ENCODE measurements at places on chromosomes 3 and 15.

GRCh38 chr3:46873521-46873920 lies 4.0 kb upstream of the PTH1R start:
- DNase-seq = no peak

- DNase-seq = no peak
Observed at GRCh38 chr3:169271936-169272335, 391.6 kb downstream of the MECOM start.

- no peak for DNase-seq
Observed at GRCh38 chr3:149058198-149058597, 28.1 kb downstream of the HLTF start.

DNA sequence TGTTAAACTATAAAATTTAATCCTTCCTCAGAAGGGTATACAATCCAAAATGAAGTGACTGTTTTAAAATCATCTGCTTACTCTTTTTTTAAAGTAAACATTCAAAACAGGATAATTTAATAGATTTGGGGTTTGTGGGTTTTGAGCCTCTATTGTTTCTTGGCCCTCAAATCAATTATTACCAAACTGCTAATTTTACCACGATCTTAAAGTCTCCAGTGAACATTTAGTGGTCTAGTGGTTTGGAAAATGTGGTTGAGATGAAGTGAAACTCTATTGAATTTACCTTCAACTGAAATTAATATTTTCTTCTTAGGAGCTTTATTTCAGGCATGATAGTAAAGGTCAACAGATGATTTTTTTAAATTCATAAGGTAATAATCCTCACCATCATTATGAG lies 11.2 kb upstream of the ATP11B start:
- DNase-seq = no peak

DNA sequence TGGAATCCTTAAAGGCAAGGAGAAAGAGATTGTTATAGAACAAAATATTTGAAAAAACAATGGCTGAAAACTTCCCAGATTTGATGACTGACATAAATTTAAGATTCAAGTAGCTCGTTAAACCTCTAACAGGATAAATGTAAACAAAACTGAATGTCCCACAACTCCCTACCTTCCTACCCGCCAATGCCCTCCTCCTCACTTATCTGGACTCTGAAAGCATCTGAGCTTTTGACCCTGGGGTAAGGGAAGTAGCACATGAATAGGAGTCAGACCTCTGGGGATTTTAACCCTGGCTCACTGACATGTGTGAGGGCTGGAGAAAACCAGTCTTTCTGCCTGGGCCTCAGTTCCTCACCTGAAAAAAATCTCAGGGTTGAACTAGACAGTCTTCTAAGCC lies 26.9 kb downstream of the CYP19A1 start:
- no peak for DNase-seq

DNA sequence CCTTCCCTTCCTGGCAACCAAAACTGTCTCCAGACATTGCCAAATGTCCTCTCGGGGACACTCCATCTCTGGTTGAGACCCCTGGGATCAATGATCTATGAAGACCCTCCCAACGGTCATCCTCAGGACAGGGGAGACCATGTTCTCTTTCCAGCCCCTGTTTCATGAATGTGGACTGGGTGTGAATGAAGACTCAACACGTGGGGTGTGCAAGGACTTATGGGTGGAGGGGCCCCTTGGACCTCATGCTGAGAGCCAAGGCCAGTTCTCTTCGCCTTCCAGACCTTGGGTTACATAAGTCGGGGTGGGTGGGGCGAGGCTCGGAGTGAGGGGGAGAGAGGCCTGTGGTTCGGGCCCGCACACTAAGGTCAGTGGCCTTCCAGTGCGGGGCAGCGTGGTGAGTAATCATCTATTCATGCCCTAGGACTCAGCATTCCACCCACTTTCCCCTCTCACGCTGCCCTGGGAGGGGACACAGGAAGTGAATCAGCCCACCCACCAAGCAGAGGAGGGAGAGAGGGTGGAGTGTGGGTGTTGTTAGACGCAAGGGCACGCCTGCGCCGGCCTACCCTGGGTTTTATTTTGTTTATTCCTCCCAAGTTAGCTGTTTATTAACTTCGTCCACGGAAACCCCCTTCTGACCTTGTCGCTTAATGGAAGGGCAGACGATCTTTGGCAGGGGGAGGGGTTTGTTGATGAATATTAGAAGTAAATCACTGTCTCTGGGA lies 6.7 kb downstream of the PAQR5 start:
- no peak for DNase-seq

DNA sequence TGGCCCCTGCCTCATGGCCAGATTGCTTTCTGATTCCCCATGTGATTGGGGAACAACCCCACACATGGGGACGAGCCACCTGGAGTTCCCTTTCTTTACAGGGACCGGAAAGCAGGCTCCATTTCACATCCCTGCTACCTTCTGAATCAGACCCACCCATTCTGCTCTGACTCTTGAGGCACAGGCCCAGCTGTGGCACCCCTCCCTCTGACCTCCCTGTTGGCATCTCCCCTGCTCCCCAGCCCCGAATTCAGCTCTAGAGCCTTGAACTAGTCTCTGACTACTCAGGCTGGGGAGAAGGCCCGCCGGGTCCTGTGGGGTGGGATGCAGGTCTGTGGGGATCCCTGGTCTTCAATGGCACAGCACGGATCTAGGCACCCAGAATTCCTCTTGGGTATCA lies 12.1 kb downstream of the FAM3D start:
- no peak for DNase-seq

DNA sequence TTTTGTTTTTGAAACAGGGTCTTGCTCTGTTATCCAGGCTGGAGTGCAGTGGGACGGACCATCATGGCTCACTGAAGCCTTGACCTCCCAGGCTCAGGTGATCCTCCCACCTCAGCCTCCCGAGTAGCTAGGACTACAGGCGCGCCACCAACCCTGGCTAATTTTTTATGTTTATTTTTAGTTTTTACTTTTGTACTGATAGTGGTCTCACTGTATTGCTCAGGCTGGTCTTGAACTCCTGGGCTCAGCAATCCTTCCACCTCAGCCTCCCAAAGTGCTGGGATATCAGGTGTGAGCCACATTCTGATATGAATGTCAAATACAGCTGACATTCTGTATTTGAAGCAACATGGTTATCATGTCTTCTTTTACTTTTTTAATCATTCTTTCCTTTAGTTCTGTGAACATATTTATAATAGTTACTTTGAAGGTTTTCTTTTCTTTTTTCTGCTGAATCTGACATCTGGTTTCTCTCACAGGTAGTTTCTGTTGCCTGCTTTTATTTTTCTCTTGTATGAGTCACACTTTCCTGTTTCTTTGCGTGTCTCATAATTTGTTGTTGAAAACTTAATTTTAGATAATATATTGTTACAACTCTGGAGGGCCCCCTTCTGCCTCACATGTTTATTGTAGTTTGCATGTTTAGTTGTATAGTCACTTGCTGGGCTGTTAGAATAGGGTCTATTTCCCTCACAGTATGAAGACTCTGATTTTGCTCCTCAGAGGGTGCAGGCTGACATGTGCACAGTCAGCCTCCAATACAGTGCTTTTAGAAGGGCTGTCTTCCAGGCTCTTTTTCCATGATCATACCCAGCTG lies 8.4 kb upstream of the CNTN4 start:
- no peak for DNase-seq

GRCh38 chr3:33658621-33658990 lies 59.4 kb downstream of the CLASP2 start:
- DNase-seq = no peak

- no peak for DNase-seq
Observed at GRCh38 chr3:71984843-71985613, 200.1 kb upstream of the PROK2 start.

DNA sequence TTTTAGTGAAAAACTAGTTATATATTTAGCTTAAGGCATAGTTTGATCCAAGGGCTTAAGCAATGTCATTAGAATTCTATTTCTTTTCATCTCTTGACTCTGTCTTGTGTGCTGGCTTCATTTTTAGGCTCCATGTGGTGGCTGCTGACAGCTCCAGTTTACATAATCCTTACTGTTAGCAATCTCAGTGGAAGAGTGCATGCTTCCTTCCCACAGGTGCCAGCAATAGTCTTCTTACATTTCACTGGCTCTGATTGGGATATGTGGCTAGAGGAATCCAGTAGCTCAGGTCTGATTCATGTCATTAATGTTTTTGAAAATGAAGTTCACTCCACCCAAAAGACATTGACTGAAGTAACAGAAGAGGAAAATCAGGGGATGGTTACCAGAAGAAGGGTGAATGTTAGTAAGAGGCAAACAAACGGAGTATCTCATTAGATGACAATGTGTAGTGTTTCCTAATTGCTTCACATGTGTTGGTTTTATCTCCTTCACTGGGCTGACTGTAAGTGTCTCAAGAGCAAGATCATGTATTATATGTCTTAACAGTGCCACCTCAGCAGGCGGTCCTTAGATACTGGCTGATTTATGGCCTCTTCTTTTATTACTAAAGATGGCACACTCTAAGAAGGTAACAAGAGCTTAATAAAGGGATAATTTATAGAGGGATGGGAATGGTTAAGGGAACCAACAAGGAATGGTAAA lies 25.6 kb upstream of the TCF12 start:
- DNase-seq = no peak

DNA sequence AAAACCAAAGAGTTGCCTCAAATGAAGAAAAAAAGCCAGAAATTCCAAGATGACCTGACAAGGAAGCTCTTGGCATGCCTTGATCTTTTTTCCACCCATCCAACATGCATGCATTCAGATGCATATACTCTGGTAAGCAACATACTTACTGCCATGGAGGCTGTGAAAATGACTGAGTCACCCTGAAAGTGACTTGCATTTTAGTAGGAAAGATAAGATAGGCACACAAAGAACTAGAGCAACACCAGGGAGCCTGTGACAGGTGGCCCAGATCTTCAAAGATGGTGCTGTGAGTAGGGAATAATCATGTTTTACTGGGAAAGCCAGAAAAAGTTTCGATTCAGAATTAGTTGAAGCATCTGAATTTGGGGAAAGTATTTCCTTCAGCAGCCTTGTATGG lies 185.1 kb upstream of the SLCO3A1 start:
- DNase-seq = no peak

DNA sequence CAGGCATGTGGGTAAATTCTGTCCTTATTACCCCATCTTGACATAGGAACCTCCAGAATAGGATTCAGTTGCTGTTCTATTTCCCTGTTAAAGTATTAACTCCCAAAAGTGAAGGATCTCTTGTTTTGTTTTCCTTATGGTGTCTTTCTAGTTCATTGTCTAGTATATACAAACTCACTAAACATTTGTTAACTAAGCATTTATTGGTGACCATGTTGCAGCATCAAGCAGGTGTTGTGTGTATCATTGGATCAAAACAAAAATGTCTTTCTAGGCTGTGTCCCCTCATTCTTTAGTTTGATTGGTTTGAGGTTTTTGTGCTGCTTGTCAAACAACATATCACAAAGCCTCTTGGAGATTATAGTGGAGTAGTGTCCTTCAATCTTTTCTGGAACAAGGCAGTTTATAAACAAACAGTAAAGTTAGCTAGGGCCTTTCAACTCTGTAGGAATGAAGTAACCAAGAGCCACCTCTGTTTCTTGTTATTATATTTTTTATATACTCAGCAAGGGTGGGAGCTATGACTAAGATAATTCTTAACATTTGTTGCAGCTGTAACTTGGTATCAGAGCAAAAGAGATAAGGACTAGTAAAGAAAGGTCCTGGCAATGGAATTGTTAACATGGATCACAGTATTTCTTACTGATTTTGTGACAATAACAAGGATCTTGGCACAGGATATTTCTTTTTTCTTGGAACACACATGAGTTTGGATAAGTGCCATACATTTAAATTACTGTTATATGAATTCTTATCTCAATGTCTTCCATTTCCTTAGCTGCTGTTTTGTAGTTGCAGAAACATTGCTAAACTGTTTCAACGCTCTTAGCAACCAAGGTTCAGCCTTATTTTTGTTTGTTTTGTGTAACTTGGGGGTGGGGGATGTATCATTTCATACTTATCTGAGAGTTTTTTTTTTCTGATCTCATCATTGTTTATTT lies 49.3 kb downstream of the TMOD3 start:
- no peak for DNase-seq

GRCh38 chr15:74253211-74253921 lies 17.2 kb downstream of the CCDC33 start:
- no peak for DNase-seq

DNA sequence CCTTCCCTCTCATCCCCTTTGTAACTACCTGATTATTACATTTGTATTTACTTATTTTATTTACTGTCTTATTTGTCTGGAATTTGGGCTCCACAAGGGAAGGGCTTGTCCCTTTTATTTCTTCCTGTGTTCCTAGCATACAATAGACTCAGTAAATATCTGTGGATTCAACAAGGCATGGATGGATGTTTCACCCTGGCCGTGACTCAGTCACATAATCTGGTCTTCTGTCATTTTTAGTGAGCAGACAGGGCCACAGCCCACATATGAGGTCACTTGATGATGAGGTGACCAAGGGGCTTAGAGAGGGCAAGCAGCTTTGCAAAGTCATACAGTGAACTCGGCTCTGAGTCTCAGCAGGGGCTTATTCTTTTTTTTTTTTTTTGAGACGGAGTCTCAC lies 7.8 kb upstream of the DAG1 start:
- no peak for DNase-seq

- peak; percentile 25 for DNase-seq
Observed at GRCh38 chr3:44554626-44555592, at the start of gene ZKSCAN7. Gene ZKSCAN7, plus strand, starts transcription at chr3:44555193. Its CDS starts 1,855 bp downstream, at chr3:44557048.

- no peak for DNase-seq
Observed at GRCh38 chr3:104746056-104746455, 620.7 kb upstream of the ALCAM start.

DNA sequence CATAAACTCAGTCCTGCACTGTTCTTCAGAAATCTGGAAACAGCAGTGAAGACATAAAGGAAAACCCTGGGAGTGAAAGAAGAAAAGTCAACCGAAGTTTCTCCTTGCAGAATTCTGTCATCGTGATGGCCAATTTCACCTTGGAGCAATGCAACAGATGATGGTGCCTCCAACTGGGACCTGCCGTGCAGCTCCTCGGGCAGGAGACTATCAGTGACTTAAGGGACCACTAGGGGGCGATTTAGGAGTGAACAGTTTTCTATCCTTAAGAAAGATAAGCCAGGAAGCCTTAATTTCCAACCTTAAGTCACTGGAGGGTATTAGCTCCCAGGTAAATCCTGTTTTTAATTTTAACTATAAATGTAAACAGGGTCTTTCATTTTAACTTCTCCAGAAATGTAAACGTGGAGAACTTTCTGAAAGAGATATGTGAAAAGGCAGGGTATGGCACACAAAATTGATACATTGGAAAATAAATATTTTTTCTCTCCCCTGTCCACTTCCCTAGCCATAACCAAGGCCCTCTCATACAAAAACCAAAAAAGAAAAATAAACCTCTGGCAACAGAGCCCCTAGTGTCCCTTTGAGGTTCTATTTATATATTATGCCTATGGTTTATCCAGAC lies 116.3 kb downstream of the PDZRN3 start:
- no peak for DNase-seq

DNA sequence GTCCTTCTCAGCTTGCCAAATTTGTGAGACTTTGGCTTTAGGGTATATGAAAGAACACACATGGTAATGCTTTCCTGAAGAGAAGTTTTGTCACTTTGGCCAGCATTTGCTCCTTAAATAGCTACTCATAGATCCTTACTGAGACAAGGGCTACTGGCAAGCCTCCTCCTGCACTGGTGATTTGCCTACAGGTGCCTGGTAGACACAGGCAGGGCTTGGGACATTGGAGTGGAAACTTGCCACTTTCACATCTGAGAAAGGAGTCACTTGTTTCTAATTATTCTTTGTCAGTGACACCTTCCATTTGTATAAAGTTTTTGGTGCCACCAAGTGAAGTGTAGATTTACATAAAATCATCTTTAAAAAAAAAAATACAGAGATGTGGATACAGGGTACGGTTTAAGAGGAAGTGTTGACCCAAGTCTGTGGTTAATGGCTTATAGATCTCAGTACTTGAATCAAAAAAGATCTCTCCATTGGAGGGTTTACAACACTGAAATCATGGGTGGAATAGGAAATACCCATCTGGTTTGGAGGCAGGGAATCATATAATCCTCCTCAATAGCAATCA lies 132.8 kb upstream of the GADL1 start:
- no peak for DNase-seq
